ENCODE measurements at places on chromosomes 16 and 17. TPM values are rescaled to one million over a fixed set of nuclear protein-coding genes. Genes with fewer than 3 reads are reported as not detected.

Gene PIRT
- 0.32 TPM for total RNA-seq

DNA sequence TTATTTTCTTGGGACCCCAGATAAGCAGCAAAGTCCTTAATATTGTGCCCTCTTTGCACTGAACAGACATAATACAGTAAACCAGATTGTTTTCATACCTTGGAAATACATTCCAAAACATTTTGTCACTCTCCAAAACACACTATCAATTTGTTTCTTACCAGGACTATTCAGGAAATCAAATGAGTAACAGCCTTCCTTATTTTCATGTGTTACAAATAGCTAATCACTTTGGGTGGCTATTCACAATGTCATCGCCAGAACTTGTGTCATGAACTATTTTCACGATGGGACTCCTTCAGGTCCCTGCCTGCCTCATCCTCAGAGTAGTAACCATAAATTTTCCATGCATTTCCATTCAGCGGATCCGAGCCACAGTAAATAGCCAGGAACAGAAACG lies 104.5 kb downstream of the MAP2K6 start:
- no peak for DNase-seq
- no peak overlapping the region for H3K27ac ChIP-seq
- H3K36me3 ChIP-seq, result peaks cover 6% of the 10 kb centered on the region
- H3K27me3 ChIP-seq, result peaks cover 6% of the 10 kb centered on the region

DNA sequence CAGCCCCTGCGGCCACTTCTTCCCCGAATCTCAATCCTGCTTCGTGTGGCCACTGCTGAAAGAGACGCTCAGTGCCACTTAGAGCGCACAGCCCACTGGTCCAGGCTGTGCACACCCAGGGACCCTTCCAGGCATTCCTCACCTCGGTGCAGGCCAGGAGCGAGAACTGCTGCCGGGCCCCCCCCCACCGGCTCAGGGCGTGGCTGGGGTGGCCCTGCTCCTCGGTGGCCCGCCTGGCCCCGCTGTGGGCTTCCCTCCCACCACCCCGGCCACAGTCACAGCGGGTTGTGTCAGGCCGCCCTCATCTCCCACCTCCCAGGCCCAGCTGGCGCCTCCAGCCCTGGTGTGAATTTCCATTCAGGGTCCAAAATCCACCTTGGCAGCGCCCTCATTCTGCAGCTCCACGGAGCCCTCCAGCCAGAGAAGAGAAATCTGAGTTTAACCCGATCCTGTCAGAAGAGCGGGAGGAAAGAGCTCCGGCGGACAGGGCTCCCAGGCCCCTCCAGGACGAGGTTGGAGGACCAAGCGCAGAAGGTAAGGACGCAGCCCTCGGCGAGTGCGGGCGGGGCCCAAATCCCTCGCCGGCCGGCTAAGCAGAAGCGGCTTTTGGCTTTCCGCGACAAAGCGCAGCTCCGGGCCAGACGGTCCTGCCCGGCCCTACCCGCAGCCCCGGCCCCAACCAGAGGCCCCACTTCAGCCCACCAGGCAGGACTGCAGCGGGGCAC lies 12.0 kb downstream of the TBC1D16 start:
- peaks cover 34% of the 10 kb centered on the region for H3K4me1 ChIP-seq
- peaks cover 8% of the 10 kb centered on the region for H3K27me3 ChIP-seq
- H3K4me3 ChIP-seq, result peak overlapping the region; percentile 70

DNA sequence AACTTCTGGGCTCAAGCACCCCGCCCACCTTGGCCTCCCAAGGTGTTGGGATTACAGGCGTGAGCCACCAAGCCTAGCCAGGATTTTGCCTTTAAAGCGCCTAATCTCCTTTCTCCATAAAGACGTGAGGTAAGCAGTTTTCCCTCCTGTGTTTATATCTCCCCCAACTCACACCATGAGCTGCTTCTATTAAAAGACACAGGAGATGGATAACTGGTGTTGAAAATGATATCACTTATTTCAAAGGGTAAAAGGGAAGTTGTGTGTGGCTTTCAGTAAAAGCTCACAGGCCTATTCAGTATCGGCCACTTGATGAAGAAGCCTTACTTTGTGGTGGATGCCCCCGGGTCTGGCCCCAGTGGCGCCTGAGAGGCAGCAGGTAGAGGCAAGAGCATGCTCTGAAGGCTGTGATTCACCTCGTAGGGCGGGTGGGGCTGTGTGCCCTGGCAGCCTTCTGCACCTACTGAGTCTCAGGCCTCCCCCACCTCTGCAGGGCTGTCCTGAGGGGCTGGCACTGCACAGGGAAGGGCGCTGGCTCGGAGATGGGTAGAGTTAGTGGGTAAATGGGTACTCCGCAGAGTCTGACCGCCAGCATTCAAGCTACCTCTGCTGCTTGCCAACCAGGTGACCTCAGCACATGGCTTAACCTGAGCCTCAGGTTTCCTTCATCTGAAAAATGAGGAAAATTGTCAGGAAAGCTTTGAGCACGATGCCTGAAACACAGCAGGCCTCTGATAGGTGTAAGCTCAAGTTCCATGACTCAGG lies 146.8 kb downstream of the CLEC16A start:
- DNase-seq, result no peak
- H3K36me3 ChIP-seq, result no peaks in the 10 kb centered on the region
- H3K4me3 ChIP-seq, result no peak overlapping the region
- peaks cover 4% of the 10 kb centered on the region for H3K4me1 ChIP-seq
- H3K27ac ChIP-seq, result no peak overlapping the region

- DNase-seq, result no peak
- no peak overlapping the region for H3K4me3 ChIP-seq
- H3K27ac ChIP-seq, result no peak overlapping the region
- no peaks in the 10 kb centered on the region for H3K36me3 ChIP-seq
Measured at GRCh38 chr17:31099016-31099415, 4.2 kb downstream of the NF1 start.

DNA sequence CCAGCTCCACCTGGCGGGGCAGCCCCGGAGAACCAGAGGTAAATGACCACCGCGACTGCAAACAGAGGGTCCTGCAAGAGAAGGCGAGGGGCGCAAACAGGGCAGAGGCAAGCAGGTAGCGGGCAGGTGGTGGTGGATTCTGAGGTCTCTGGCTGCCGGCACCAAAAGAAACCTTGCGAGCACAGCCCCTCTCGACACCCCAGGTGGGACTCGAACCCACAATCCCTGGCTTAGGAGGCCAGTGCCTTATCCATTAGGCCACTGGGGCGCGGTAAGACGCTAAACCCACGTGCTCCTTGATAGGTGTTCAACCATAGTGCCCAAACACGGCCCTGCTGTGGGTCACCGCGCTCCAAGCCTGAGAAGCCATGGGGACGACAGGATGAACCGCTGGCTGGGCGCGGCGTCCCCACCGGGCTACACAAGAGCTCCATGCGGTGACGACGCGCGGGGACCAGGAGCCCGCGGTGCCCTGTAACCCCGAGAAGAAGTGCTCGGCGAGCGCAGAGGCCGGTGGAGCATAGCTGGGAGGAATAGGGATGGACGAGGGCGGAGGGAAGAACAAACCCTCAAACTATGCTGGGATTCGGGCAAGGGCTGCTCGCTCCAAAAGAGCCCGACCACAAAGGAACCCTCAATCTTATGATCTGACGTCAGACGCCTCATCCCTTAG lies 12.4 kb downstream of the ATP5PD start:
- H3K27me3 ChIP-seq, result peaks cover 37% of the 10 kb centered on the region
- peak; percentile 92 for DNase-seq
- H3K36me3 ChIP-seq, result peaks cover 5% of the 10 kb centered on the region
- H3K4me1 ChIP-seq, result peaks cover 3% of the 10 kb centered on the region
- H3K4me3 ChIP-seq, result peak overlapping the region; percentile 97

Measured in glutamatergic neuron (in vitro differentiated cells).